Mammary epithelial cell (primary cell): ENCODE measurements at places on chromosomes 6 and 20. TPM values are rescaled to one million over a fixed set of nuclear protein-coding genes. Genes with fewer than 3 reads are reported as not detected.

GRCh38 chr6:116971959-116972358 lies 94.9 kb downstream of the RFX6 start:
- peak; percentile 30 for DNase-seq

DNA sequence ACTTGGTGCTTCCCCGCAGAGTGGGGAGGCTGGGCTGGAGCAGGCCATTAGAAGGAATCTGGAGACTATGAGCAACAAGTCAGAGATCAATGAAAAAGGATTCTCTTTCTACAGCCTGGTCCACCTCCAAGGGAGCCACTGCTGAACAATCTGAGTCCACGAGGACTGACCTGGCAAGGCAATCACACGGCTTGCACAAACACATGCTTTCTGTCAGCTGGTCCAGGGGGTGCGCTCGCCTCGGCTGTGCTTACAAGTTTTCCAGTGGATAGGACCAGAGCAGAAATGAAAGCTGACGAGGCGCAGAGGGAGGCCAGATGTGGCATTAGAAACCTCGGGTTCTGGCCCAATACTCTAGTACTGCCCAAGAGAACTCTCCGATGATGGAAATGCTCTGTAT lies 18.1 kb downstream of the KCNK5 start:
- DNase-seq, result no peak

GRCh38 chr6:169029861-169030260 lies 223.8 kb downstream of the THBS2 start:
- DNase-seq, result no peak

The MLIP gene
- total RNA-seq, result 0.33 TPM

The CLDN20 gene
- total RNA-seq, result 0.26 TPM in 1 of 2 replicates, not detected in the other
